SHP77 (cell line): ENCODE measurements at places on chromosomes 4 and X.

- DNase-seq, result no peak
Observed at GRCh38 chr4:133581996-133582619, 433.0 kb downstream of the PCDH10 start.

GRCh38 chr4:153273751-153274150 is 69.5 kb downstream of the TRIM2 start:
- no peak for DNase-seq

- no peak for DNase-seq
Observed at GRCh38 chr4:168720396-168720900, 223.6 kb downstream of the PALLD start.

- no peak for DNase-seq
Observed at GRCh38 chrX:100685997-100686305, 42.0 kb downstream of the SRPX2 start.

- no peak for DNase-seq
Observed at GRCh38 chr4:184329659-184330400, 112.2 kb upstream of the ENPP6 start.

GRCh38 chrX:140733766-140734342 is 24.3 kb downstream of the LINC00632 start:
- DNase-seq, result peak; percentile 4

- DNase-seq, result peak; percentile 79
Observed at GRCh38 chr4:52957220-52957686, 95.1 kb downstream of the RASL11B start.

DNA sequence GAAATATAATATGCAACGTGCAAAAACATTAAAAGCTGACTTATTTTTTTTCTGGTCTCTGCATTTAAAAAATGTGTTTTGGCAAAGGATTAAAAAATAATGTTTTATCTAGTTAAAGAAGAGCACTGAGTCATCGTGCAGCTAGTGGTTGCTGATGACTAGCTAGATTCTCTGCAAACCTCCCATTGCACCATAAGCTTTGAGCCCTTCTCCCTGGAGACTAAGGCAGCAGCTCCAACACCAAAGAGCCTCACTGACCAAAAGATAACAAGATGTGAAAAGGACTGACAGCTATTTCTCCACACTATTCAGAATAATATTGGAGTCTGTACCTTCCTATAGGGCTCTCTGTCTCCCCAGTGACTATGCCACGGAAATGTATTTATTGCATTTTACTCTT is 424.3 kb downstream of the SLITRK2 start:
- DNase-seq, result no peak

GRCh38 chr4:123363729-123364128 is 32.9 kb upstream of the SPRY1 start:
- DNase-seq, result no peak

DNA sequence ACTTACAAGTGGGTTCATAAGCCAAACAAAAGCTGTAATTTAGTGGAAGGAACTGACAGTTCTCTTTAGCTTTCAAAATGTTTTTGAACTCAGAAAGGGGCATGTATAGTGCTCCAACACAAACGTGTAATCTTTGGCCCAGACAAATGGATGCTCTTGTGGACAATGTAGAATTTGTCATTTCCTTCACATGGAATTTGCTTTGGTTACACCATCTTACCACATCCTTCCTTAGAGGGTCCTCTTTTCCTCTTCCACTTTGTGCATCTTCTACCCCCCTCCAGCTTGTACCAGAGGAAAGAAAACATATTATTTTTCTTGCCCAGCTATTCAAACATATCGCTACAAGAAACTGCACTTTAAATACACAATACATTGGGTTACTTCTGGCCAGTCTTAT is 42.4 kb downstream of the MEPE start:
- no peak for DNase-seq

- no peak for DNase-seq
Observed at GRCh38 chr4:4541040-4541631, 712 bp downstream of the STX18 start.

- DNase-seq, result no peak
Observed at GRCh38 chr4:67080046-67080557, 465.2 kb downstream of the CENPC start.

DNA sequence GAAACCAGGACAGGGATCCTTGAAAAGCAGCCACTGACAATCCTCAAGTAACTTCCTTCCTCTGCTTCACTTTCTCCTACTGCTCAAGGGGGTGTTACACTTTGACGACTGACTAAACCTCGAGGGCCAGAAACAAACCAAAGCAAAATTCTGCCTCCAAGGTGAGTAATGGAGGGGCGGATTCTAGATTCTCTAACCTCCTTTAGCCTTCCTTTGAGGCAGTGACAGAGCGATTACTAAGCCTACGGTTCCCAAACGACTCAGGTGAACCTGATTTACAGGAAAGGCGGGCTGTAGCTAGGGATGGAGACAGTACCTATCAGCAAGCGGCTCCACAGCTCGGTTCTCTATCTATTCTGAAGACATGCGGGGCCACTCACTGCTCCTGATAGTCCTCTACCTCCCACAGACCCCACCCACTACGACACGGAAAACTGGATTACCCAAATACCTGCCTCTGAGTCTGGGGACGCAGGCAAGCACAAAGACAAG is 487 bp downstream of the TBCK start:
- no peak for DNase-seq

GRCh38 chr4:116346750-116347149 is 738.6 kb downstream of the TRAM1L1 start:
- no peak for DNase-seq

GRCh38 chr4:13007802-13008470 is 476.2 kb downstream of the RAB28 start:
- no peak for DNase-seq

DNA sequence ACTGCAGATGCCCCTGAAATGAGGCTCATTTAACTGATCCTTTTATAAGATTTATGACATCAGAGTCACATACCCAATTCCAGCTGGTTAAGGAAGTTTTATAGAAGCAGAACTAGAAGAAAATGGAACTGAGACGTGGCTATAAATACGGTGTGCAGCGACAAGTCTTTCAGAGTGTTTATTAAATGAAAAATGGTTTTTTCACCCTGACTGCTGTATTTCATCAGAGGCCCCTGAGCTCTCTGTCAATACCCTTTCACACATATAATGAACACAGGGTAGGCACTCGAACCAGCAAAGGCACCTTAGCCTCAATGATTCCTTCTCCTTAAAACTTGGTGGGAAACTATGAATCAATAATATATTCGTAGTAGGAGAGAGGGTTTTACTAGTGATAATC is 380.8 kb upstream of the ANXA10 start:
- DNase-seq, result no peak

DNA sequence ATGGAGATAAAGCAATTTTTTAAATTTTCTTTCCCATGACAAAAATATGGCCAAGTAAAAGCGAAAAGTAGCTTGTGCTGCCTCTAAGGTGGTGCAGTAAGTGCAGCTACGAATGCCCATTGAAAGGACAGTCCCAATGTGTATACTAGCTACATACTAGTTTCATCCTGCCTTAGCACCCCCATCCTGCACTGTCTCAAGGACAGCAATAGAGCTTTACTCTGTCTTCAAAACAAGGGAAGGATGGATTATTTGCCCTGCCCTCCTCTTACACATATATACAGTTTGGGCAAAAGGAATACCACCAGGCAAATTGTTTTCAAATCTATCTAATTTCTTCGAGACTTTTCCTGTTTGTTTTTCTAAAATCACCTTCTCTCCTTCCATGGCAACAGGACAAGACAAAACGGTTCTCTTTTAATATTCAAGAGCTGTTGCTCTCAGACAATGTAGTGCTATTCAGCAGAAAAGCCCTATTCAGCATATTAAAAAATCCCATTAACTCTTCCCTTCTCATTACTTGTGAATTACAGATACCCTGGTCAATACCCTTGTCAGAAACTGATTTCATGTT is 75.1 kb upstream of the SLC7A11 start:
- no peak for DNase-seq

- DNase-seq, result no peak
Observed at GRCh38 chr4:174217273-174218126, 66.0 kb downstream of the FBXO8 start.

DNA sequence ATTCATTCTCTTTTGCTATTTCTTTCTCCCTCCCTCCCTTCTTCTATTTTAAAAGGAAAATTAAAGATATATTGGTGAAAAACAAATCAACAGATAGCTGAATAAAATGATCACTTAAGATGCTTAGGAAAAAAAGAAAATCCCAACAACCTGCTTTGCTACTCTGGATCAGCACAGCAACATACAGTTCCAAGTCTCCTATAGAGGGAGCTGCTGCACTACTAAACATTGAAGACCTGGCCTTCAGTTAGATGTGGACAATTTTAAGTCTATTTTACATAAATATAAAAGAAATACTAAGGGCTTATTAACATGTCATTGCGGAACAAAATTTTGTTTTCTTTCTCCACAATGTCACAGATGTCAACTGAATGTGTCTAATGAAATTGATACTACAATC is 226.4 kb downstream of the MAGEB5 start:
- DNase-seq, result peak; percentile 1

- no peak for DNase-seq
Observed at GRCh38 chr4:95729596-95729995, 110.3 kb upstream of the PDHA2 start.

DNA sequence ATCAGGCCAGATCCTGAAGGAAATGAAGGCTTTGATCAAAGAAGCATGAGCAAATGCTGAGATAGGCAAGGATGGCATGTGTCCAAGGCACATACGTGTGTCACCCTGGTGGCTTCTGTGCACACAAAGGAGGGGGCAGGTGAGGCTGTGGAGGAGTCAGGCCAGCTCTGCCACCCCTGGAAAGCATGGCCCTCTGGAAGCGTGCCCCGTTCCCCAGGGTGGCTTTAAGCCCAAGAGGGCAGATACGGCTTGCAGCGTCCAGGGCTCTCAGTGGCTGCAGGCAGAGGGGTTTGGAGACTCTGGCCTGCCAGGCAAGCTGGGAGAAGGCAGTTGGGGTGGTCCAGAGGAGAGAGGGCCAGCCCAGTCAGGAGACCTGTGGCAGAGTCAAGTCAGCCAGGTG is 25.6 kb downstream of the PNMA6E start:
- DNase-seq, result no peak

GRCh38 chrX:45506149-45506730 is 305.6 kb upstream of the DIPK2B start:
- no peak for DNase-seq

GRCh38 chrX:71632923-71633657 is 14.8 kb upstream of the CXCR3 start:
- DNase-seq, result no peak

DNA sequence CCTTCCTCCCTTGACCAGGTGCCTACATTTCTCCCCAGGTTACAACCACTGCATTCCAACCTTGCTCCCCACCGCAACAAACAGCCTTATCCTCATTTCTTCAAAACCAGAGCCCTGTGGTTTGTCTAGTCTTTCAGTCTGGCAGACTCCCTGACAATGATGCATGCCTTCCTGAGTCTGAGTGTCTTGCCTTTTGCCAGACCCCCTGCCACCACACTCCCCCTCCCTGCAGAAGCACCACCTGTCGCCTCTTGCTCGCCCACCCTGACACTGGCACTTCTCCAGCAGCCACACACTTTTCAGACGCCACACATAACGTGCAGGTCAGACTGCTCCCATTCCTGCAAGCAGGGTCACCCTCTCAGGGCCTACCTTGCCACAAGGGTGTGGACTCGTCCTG is 349.2 kb upstream of the NOCT start:
- DNase-seq, result no peak

DNA sequence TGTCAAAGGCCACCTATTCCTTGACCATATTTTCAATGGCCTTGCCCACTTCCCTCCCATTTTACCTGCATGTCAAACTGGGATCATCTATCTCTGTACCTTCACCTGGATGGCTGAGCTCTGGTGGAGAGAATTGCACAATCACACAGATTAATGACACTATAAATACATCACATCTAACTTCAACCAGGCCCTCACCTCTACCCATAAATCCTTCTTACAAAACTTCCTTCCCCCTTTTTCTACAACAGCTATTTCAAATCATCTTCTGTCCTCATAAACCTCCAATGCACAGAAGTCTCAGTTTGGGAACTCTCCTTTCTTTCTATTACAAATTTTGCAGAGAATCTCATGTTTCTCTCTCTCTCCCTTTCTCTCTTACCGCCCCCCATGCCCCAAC is 9.2 kb downstream of the PALLD start:
- no peak for DNase-seq

DNA sequence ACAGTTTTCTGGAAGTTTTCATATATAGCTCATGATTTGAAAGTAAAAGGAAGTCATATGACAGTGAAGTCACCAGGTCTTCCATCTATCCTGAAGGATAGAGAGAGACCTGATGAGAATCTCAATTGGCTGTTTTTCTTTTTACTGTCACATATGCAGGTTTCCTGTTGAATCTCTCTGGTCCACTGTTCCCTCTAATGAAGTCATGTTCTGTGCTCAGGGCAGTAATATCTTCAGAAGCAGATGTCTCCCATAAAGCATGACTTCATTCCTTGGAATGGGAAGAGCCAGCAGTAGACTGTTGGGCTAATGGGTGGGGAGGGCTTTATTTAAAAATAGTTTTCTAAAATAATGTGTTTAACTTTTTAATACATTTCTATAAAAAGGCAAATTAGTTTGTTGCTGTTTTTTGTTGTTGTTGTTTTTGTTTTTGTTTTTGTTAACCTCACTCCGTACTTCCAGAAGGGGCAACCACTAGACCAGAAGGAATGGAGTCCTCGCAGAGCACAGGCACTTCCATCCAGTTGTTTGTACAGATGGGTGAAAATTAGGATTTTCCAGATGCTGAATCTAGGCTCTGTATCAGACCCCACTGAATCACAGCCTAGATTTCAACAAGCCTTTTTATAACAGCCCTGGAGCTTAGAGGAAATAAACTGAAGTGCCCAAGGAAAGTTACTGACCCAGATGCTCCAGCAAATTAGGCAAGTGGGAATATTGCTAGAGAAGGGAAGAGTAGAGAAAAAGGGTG is 54.2 kb downstream of the AWAT2 start:
- DNase-seq, result no peak
